Left ventricle myocardium superior (tissue), 1 donor: ENCODE measurements at places on chromosomes 11 and 22. TPM values are rescaled to one million over a fixed set of nuclear protein-coding genes. Genes with fewer than 3 reads are reported as not detected.
A peak's percentile ranks its signal among the peaks of the same experiment; 100 is the strongest.

DNA sequence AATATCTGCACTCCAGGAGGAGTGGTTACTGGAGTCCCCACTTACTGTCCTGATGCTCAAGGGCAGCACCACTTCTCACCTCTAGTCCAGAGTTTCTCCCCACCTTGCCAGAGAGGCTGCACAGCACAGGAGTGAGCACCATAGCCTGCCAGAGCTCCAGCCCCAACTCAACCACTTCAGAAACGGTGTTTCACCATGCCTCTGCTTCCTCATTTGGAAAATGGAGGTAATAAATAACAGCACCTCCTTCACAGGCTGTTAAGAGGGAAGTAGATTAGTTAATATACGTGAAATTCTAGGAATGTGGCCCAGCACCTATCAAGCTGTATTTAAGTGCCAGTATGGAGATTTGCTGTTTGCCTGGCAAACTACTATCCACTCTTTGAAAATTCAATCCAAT, 63.0 kb downstream of the GALNT18 start:
- DNase-seq: no peak

GRCh38 chr11:57604296-57605027, 7.0 kb downstream of the SERPING1 start:
- no peak for DNase-seq

DNA sequence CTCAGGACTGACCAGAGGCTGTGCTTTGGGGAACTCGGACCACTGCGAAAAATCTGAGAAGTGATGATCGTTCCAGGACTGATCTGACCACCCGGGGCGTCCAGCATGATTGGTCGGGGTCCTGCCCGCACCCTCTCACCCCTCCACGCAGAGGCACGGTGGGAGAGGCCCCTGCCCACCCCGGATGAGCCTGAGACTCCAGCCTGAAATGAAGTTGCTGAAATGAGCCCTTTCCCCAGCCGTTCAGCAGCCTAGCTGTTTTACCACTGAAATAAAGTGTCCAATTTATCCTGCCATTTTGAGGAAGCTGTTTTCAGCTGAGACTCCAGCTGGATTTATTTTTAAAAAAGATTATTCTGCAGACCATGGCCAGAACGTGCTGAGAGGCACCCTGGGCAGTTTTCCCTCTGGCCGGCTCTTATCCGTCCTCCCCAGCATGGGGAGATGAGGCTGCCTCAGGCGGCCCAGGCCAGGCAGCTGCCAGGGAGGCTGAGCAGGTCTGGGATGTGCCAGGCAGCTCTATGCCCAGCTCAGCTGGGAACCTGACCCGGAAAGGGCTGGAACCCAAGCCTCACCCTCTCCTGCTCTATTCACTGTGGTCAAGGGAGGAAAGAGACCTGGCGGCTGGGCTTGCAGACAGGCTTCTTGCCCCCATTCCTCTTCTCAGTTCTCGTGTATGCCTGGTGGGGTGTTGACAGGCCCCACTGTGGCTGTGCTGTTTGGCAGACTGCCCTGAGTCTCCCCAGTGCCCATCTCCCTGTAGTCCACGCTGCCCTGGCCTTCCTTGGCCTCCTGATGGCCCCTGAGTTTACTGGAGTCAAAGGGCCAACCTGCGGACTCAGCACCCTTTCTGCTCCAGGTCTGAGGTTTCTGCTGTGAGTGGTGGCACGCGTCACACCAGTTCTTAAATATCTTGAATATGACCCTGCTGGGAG, 161.0 kb upstream of the B3GAT1 start:
- DNase-seq: no peak

GRCh38 chr22:17753401-17753989, 20.8 kb downstream of the BID start:
- DNase-seq: no peak

DNA sequence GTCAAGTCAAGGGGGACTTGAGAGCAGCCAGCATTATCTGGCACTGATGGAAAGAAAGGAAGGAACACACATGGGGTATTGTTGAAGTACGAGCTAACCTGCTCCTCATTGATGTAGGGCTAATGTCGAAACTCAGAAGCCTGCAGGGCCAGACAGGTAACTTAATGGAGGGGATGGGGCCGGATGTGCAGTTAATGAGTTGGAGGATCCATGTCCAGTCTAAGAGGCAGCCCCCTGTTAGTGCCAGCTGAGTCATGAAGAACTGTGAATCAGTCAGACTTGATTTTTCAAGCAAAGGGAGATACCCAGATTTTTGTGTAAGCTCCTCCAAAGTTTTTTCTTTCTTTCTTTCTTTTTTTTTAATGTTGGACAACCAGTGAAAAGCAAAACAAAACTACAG, 65.6 kb downstream of the CECR2 start:
- no peak for DNase-seq

DNA sequence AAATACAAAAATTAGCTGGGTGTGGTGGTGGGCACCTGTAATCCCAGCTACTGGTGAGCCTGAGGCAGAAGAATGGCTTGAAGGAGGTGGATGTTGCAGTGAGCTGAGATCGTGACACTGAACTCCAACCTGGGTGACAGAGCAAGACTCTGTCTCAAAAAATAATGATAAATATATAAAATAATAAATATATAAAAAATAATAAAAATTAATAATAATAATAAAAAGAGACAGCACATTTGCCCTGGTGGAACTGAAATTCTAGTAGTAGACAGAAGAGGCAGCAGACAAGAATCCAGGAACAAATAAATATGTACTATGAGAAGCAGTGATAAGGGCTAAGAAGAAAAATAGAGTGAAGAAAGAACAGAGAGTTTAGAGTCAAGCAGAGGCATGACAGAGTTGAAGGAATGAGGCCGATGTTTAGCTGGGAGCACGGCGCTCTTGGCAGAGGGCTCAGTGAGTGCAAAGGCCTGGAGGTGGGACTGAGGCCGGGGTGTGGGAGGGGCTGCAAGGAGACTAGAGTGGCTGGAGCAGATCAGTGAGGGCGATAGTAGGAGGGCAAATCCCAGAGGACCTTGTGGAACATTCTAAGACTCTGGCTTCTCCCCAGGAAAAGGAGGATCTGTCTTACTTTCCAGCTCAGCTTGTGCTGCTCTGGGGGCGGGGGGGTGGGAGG, 410.3 kb downstream of the MN1 start:
- peak; percentile 78 for DNase-seq

- no peak for DNase-seq
Measured at GRCh38 chr11:126336138-126336541, 19.3 kb upstream of the ST3GAL4 start.

DNA sequence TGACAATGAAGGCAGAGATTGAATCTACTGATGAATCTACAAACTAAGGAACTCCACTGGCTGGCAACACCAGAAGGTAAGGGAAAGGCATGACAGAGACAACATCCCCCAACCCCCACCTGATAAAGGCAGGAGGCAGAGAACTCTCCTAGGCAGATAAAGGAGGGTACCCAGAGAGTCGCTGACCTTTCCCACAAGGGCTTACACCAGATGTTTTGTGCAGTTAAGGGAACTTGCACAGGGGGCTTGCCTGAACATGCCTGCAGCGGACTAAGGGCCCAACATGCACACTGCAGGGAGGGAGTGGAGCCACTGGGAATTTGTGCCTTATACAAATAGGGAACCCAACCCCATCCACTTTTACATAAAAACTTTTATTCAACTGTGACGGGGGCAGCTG, 1996.9 kb upstream of the RAG2 start:
- no peak for DNase-seq

GRCh38 chr22:26735019-26735409, 77.6 kb downstream of the MIAT start:
- peak; percentile 49 for DNase-seq

GRCh38 chr11:65375012-65375411, 7.4 kb downstream of the SLC25A45 start:
- DNase-seq: no peak

GRCh38 chr11:121557348-121557747, 104.6 kb upstream of the SORL1-AS1 start:
- no peak for DNase-seq

- no peak for DNase-seq
Measured at GRCh38 chr22:25953276-25953675, 211.3 kb downstream of the MYO18B start.

- no peak for DNase-seq
Measured at GRCh38 chr11:72781063-72781312, 12.9 kb downstream of the STARD10 start.

GRCh38 chr22:31995046-31995445, 48.0 kb upstream of the SLC5A1 start:
- no peak for DNase-seq

GRCh38 chr22:36349726-36350125, 38.0 kb downstream of the MYH9 start:
- no peak for DNase-seq

DNA sequence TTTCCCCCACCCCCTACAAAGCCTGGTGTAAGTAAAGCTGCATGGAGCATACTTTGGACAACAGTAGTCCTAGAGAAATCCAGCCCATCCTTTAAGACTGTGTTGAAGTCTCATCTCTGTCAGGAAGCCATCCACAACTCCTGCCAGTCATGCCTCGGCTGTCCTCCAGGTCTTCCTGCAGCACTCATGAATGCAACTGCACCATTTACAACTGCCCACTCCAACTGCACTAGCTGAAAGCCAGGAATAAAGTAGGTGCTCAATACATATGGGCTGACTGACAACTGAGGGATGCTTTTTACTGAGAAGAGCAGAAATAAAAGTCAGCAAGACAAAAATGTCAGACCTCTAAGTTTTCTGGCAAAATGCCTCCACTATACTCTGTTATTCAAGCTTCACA, 27.4 kb downstream of the IL18BP start:
- DNase-seq: no peak

DNA sequence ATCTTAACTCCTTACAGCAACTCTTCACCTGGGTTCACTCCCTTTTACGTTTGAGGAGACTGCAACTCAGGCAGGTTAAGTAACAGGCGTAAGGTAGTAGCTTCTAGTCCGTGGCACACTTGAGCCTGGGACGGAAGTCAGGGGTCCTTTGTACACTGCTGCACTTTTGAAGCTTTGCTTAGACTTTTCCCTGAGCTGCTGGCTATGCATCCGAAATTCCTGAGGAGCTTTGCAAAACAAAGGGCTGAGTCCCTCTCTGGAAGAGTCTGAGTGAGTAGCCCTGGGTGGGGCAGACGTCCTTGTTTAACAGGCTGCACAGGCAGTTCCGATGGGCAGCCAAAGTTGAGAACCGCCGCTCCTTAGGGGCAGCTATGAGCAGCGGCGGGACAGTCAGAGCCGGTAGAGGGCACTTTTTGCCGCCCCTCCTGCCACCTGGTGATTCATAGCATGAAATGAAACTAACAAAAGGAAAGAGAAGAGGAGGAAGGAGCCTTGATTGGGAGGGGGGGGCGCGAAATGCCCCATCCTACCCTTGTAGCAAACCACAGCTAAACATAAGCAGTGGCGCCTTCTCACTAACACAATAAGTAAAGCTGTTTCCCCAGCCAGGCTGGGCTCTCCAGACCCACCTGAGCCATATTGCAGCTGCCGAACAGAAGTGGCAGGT, 1.4 kb downstream of the TMEM109 start:
- peak; percentile 67 for DNase-seq

DNA sequence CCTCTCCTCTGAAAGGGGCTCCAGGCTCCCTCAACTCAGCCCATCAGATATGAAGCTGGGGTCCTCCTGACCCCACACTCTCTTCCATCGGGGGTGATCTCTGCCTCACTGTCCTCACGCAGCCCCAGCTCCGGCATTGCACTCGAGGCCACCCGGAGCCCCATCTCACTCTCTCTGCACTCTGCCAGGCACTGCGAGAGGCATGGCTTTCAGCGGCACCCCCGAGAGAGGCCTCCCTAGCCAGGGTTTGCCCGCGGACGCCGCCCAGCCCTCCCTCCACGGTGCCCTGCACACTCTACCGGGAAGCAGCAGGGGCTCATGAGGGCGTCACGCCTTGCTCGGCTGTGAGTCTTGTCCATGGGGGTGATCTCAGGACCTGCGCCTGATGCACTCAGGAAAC, 436.2 kb downstream of the BRD1 start:
- no peak for DNase-seq

DNA sequence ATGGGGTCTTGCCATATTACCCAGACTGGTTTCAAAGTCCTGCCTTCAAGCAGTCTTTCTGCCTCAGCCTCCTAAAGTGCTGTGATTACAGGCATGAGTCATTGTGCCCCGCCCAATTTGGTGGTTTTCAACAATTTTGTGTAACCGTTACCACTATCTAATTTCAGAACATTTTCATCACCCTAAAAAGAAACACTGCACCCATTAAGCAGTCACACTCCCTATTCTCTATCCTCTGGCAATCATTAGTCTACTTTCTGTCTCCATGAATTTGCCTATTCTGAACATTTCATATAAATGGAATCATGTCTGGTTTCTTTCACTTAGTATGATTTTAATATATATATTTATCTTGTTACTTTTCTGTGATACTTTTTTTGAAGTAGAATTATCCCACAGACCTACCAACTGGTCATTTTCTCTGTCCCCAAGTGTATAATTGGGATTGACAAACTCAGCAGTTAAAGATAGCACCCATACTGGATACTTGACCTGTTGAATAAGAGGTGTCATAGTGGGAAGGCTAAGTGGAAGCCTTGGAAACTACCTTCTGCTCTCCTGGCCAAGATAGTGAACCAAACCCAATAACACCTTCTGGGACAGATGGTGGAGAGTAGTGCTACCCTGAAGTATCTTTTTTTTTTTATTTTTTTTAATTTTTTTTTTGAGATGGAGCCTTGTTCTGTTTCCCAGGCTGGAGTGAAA, 64.8 kb downstream of the STIM1 start:
- no peak for DNase-seq

GRCh38 chr11:101718402-101718801, 134.6 kb upstream of the TRPC6 start:
- no peak for DNase-seq

- peak; percentile 19 for DNase-seq
Measured at GRCh38 chr11:69495441-69496201, 14.2 kb downstream of the LINC01488 start.

DNA sequence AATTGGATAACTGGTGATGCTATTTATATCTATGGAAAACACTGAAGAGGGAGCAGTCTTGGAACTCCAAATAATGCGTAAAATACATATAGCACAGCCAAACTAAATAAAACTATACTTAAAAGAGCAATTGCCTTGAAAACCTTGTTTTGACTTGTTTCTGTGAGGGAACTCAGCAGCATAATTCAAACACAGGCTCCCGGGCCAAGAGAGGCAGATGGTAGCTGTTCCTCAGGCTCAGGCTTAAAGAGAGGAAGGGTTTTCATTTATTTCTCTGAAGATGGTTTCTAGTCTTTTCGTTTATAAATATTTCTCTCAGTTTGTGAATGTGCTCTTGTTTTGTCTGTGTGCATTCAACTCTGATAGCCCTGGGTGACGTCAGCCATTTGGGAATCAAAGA, 82.4 kb downstream of the FANCF start:
- DNase-seq: no peak

Gene HARBI1
- 3.1 TPM for total RNA-seq

Gene MOV10L1
- total RNA-seq: 0.22 TPM

Gene C11orf52
- total RNA-seq: 1.0 TPM

Gene RNF214
- 25.2 TPM for total RNA-seq

Gene ART1
- 0.52 TPM for total RNA-seq

Gene OR10G8
- not detected for total RNA-seq

Gene DDIAS
- total RNA-seq: 0.52 TPM

Gene TNNI2
- not detected for total RNA-seq

Gene MMP11
- total RNA-seq: 32.3 TPM

Gene HSD17B12
- 67.8 TPM for total RNA-seq

Gene ANO9
- 1.3 TPM for total RNA-seq

Gene C11orf68
- total RNA-seq: 35.2 TPM

Gene IGLL1
- not detected for total RNA-seq

Gene THOC5
- total RNA-seq: 41.5 TPM

Gene SPATA19
- not detected for total RNA-seq

Gene MUC2
- not detected for total RNA-seq
